Germinal center (tissue), 1 donor: ENCODE measurements at places on chromosomes 7 and 10.

GRCh38 chr10:110842326-110842904 lies 29.3 kb upstream of the PDCD4 start:
- no peak for DNase-seq

GRCh38 chr10:113278664-113279063 lies 274.2 kb upstream of the HABP2 start:
- no peak for DNase-seq

GRCh38 chr10:392705-393037 lies 257.4 kb downstream of the ZMYND11 start:
- no peak for DNase-seq

DNA sequence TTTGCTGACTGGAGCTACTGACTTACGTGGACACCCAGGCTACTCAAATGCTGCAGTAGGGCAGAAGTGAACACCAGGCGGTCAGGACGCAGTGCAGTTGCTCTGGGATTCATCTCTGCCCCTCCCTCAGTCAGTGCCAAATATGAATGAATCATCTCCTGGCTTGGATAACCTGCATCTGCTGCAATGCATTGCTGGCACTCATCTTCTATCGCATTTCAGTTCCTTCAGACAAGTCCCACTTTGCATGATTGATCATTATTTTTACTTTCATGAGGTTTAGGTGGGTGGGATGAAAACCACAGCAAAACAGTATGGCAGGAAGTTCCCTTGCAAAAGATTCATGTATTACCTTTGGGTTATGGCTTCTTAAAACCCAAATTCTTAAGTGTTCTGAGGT lies 224.6 kb upstream of the NRP1 start:
- no peak for DNase-seq

DNA sequence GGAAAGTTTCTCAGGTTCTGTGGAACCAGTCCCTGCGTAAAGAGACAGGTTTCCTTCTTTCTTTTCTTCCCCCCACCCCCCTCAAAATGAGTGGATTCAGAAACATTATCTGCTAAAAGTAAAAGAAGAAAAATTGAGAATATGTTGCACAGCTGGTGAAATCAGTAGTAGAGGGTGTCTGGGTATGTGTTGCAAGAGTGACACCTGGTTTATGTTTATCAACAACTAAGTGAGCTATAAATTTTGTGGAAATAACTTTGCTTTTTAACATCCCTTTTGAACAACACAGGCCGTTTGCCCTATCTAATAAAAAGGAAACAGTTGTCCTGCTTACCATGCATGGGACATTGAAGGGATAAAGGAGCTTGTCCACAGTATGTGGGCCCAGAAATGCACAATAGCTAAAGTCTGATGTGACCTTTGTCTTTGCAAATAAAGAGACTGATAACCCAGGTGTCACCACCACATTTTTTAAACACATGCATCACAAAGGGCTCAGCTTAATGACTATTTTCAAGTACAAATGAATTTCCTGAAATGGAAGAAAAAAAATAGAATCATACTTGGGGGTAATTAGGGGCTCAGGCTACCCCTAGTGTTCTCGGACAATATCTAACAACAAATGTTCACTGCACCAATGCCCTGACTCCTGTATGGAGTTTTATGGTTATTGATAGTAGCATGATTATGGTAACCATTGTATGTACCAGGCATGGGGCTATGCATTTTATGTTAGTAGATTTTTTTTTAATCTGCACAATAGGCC lies 221.7 kb upstream of the TCF7L2 start:
- no peak for DNase-seq

DNA sequence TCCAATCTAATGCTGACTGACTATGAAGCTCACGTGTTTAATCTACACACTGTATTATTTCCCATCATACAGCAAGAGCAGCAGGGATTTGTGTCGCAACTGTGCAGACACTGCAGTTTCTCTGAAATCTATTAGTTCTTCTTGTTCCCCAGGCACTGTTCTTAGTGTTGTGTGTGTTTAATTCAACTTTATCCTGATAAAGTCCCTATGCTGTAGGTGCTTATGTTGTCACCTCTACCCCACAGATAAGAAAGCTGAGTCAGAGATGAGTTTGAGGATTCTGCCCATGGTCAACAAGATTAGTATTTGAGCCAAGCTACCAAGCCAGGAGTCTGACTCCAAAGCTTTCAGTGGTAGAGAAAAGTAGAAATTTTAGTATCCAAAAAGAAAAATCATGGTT lies 22.5 kb upstream of the EPHB6 start:
- no peak for DNase-seq

DNA sequence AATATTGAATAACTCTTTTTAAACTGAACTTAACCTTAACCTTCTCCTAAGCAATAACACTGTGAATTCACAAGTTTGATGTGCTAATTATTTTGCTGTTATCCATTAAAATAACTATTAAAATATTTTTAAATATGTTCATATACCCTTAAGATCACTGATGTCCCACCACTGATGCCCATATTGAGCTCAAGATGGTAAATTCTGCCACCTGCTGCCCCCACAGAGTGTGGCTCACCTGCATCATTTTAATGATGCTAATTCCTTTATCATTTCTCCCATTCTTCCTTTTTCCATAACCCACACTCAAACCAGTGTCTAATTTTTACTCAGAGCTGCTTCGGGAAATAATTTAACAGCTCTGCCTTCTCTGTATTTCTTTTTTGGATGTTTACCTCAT lies 82.3 kb upstream of the ARID5B start:
- DNase-seq = no peak

DNA sequence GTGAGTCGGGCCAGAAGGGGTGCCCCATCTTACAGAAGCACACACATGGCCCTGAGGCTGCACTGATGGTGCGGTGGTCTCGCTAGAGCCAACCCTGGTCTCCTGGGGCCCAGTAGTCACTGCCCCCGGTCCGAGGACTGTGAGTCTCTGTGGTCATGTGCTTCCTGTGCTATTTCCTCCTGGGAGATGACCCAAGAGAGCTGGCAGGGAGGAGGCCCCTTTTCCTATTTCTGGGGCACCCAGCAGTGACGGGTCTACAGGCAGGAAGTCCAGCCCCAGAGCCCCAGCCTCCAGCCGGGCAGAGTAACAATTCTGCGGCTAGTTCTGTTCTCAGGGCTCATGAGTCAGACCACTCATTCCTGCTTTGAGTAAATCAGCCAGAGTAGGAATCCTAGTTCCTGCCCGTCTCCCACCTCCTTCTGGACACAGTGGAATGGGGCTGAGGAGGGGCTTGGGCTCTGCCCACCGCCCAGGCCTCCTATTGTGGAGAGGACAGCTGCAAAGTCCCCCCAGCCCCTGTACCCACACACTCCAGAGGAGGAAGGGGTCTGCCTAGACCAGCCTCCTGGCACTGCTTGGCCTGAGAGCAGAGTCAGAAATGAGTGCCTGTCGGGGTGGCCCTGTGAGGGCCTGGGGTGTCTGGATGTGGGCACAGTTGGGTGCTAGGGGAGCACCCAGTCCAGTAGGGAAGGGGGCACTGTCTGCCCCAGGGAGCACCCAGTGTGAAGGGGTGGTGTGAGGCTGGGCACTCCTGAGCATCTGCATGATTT lies 80.5 kb upstream of the PPIF start:
- DNase-seq = peak; percentile 44

- DNase-seq = no peak
These were observed 6.3 kb upstream of the RHOBTB1 start for GRCh38 chr10:60950300-60950699.

- DNase-seq = no peak
These were observed 46.9 kb downstream of the GPR141 start for GRCh38 chr7:37730501-37730900.

GRCh38 chr10:29174389-29174788 lies 114.5 kb upstream of the LYZL1 start:
- DNase-seq = no peak

GRCh38 chr7:26478550-26478949 lies 186.9 kb downstream of the SNX10 start:
- DNase-seq = no peak

GRCh38 chr7:117493460-117493859 lies 13.6 kb downstream of the CFTR start:
- no peak for DNase-seq

DNA sequence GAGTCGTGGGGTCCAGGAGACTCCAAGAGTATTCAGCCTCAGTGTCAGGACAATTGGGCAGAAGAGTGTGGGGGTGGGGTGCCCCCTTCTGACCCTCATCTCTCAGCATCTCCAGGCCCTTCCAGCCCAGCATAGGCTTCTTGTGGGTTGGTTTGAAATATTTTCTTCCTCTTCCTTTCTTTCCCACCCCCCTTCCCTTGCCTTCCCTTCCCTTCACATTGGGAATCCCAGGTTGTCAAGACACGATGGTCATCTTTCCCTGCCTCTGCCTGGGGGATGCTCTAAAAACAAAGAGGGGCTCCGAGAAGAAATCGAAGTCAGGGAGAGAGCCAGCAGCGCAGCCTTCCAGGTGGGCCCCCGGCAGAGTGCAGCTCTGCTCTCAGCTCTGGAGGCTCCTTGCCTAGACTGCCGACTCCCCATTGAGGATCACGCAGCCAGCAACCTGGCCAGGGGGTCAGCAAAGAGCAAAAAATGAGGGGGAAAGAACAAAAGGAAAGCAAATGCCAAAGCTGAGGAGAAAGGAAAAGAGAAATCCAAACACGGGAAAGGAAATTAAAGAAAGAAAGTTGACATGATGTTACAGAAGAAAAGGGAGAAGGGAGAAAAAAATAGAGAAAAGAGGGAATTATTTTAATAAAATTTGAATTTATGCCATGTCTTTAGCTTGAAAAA lies 1.5 kb downstream of the PAX2 start:
- no peak for DNase-seq

DNA sequence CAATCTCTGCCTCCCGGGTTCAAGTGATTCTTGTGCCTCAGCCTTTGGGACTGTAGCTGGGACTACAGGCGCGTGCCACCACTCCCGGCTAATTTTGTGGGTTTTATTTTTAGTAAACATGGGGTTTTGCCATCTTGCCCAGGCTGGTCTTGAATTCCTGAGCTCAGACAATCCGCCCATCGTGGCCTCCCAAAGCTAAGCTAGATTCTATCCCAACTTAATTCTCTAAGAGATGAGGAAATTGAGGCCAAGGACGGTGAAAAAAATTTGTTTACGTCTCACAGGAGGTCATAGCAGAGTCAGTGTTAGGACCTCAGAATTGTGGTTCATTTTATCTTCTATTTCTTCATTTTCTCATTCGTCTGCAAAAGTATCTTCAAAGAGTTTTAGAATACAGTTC lies 6.1 kb downstream of the CCAR1 start:
- DNase-seq = no peak

DNA sequence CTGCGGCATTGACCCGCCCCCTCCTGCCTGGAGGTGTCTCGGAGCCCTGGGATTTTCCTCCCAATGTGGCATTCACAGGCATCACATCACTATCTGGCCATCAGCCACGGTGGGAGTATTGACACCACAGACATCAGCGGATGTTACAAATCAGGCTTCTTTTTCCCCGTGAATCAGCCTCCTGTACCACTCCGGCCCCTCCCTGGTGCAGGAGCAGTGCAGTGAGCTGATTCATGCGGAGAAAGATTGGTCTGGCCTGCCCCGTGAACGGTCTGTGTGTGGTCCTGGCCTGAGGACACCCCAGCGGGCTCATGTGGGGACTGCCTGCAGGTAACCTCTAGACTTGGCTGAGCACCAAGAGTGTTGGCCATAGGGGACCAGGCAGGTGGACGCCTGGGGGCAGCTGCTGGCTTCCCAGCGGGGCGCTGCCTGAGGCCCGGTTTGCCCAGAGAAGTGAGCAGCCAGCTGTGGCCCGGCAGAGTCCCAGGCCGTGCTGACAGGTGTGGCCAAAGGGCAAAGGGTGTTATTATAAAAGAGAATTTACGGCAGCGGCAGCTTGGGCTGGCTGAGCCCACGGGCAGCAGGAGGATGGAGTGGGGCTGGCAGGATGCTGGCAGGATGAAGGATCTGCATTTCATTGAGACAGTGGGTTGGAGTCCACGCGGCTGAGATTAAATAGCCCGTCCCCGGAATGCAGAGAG lies 32.1 kb upstream of the GNA12 start:
- no peak for DNase-seq

GRCh38 chr10:38016354-38016753 lies 5.9 kb downstream of the ZNF33A start:
- no peak for DNase-seq

GRCh38 chr10:30991647-30992011 lies 40.0 kb downstream of the ZNF438 start:
- DNase-seq = no peak

DNA sequence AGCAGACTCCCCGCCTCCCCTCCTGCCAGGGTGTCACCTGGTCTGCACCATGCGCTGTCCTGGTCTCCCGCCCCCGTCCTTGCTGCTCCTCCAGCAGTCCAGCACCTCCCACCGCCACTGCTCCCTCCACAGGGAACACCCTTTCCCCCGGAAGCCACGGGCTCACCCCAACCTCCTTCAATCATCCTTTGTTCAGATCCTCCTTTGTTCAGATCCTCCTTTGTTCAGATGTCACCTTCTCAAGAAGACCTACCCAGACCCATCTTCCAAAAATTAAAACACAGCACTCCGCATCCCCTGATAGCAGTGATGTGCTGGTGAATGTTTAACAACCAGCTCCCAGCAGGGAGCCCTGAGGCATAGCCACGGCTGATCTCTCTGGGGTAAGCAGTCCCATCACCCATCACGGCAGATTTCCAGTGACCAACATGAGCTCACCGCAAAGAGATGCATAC lies 237.7 kb downstream of the USP6NL start:
- no peak for DNase-seq

- DNase-seq = no peak
These were observed 112.0 kb downstream of the PFKFB3 start for GRCh38 chr10:6314620-6315205.

DNA sequence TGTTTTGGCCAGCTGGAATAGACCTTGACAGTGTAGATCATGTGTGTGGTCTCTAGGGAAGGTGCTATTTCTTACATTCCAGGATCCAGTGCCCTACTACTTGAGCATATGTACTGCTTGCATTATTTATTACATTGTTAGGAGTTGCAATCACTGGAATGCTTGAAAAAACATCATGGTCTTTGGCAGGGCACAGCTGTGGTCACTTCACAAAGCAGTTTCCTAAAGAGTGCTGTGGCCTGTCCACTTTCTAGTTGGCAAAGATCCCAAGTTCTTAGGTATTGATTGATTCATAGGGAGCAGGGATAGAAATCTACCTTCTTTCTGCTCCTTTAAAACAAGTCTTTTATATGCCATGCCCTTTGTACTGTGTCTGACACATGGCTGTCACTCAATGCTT lies 4.6 kb downstream of the C7orf25 start:
- no peak for DNase-seq

- no peak for DNase-seq
These were observed 349.7 kb downstream of the MDFIC start for GRCh38 chr7:115271332-115272235.
